ENCODE measurements at places on chromosomes 5 and 9.

- DNase-seq = no peak
Observed at GRCh38 chr9:28941856-28942255, 1368.6 kb upstream of the C9orf72 start.

GRCh38 chr9:97441729-97442128 is 29.8 kb downstream of the TDRD7 start:
- DNase-seq = no peak

GRCh38 chr5:74233571-74233970 is 407.0 kb downstream of the ENC1 start:
- DNase-seq = no peak

DNA sequence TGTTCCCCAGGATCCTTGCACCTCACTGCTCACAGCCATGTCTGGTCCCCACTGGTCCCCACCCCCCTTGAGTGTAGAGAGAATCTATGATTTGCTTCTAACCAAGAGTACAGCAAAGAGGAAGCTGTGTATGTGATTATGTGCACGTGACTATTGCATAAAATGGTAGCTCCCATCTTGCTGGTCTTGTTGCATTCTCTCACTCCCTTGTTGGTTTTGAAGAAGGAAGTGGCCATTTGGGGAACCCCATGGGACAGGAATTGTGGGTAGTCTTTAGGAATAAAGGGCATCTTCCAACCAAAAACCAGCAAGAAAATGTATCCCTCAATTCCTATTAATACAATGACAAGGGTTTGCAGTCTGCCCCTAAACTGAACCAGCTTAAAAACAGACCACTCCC is 5.2 kb upstream of the FCN2 start:
- DNase-seq = no peak

DNA sequence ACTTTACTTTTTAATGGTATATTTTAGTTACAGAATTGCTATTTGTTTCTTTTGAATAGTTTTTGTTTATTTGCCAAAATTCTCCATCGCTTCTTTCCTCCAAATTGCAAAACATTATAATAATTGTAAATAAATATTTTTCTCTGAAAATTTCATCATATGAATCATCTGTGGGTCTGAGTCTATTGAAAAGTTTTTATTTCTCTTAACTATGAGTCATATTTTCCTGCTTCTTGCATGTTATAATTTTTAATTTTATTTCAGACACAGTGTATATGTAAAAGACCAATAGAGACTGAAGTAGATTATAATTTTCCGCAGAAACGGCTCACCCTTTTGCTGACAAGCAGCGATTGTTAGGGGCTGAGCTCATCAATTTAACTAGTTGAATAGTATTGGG is 279.1 kb upstream of the IL12B start:
- no peak for DNase-seq

GRCh38 chr5:172973931-172974330 is 9.6 kb upstream of the ATP6V0E1 start:
- DNase-seq = no peak

DNA sequence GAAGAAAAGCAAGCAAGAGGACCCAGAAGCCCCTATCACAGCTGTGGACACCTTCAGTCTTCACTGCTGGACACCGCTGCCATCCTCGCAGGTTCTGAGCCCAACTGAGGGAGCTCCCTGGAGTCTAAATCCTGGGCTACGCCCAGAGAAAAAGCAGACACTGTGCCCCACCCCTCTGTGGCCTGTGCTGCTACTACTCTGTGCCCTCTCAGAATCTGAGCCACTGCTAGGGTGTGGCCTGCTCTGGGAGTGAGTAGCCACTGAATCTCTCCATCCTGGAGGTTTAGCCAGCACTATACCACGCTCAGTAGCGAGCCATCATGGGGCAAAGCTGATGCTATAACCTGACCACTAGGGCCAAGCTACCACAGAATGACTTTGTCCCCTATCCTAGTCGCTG is 338.2 kb downstream of the NPR3 start:
- DNase-seq = no peak

- DNase-seq = no peak
Observed at GRCh38 chr5:75720882-75721281, 3.6 kb upstream of the POC5 start.

DNA sequence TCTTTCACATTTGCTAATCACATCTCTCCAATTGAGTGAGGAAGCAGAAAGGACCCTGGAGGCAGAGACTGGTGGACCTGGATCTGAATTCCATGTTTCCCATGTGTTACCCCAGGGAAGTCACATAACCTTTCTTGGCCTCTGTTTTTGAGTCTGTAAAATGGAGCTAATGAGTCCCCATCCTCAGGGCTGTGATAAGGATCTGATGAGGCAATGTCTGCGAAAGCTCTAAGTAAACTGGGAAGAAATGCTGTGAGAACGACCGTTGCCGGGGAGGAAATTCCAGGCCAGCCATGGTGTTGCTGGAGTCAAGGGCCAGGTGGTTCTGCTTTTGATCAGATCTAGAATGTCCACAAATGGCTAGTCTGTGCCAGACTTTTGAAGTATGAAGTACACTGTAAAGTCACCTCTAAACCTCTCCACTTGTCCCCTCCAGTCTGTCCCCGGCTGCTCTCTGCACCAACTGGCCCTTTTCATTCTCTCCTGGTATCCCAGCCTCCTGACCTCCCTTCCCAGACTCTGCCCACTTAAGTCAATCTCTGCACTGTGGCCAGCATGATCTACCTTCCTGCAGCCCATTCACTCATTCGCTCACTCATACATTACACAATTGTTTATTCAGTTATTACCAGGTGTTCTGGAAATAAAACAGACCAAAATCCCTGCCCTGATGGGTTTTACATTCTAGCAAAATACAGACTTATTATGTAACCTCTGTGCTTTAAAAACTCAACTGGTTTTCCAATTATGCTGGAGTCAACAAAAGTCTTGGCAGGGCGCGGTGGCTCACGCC is 32.5 kb upstream of the N4BP3 start:
- DNase-seq = no peak

GRCh38 chr5:61627531-61627930 is 295.5 kb downstream of the ZSWIM6 start:
- no peak for DNase-seq

DNA sequence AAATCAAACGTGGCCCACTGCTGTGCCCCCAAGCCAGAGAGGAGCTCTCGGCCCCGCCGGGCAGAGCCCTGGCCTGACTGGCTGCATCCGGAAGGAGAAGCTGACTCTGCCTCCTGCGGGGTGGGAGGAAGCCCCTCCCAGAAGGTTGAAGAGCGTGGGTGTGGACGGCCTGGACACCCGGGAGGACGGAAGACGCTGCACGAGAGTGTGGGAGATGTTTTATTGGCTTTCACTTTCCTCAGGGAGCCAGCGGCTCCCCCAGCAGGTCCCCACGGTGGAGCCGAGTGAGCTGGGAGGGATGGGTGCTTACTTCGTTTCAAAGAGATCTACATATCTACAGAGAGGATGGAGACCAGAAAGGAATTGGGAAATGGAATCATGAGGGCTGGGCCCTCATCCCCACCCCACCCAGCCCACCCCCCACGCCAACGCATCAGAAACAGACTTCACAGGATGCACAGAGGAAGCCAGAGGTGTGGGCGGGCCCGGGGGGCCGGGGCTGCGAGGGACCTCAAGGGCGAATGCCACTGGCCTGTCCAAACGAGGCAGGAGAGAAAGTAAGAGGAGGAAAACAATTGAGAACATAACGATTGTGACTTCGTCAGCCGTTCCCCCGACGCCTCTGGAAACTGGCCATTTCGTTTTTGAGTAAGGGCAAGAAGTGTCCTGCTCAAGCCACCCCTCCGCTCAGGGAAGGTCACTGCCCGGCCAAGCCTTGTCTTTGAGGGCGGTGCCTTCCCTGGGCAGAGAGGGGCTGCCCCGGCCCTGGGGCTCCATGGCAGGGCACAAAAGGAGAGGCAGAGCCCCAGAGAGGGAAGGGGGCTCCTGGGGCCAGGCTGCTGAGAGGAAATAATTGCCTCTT is 32.1 kb downstream of the FAM163B start:
- DNase-seq = no peak

GRCh38 chr5:142896325-142897007 is 126.3 kb downstream of the ARHGAP26 start:
- DNase-seq = no peak

GRCh38 chr5:1999794-2000193 is 117.1 kb upstream of the IRX4 start:
- no peak for DNase-seq

GRCh38 chr5:180433032-180433422 is 61.2 kb upstream of the CNOT6 start:
- no peak for DNase-seq

- no peak for DNase-seq
Observed at GRCh38 chr5:58786035-58786434, 203.2 kb downstream of the RAB3C start.

DNA sequence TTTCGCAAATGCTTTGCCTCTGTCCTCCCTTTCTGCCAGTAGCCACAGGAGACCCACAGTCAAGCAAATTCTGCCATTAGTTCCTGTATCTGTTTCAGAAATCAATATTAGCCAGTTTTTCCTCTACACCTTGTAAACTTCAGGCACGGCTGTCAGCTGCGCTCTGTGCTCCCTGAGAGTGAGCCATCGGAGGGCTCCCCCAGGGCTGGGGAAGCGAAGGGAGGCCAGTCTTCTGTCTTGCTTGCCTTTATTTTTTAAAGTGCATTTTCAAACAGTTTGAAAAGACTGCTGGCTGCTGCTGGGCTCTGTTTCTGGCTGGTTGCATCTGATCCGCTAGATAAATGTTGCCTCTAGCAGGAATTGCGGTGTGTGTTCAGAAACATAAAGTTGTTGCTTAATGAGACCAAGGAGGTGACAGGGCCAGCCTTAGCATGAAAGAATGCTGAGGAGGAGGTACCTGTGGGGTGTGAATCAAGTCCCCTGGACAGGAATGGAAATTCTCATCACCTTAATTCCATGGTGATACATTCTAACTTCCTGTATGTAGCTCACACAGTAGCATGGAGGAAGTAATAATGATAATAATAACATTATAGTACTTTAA is 421.7 kb upstream of the KIF2A start:
- DNase-seq = no peak

- no peak for DNase-seq
Observed at GRCh38 chr9:134569626-134570025, 72.0 kb upstream of the COL5A1 start.

GRCh38 chr9:129676975-129677374 is 11.5 kb downstream of the PRRX2 start:
- DNase-seq = no peak

GRCh38 chr5:155838394-155838793 is 488.6 kb upstream of the SGCD start:
- no peak for DNase-seq

GRCh38 chr5:115766608-115767007 is 49.9 kb downstream of the CDO1 start:
- DNase-seq = no peak

DNA sequence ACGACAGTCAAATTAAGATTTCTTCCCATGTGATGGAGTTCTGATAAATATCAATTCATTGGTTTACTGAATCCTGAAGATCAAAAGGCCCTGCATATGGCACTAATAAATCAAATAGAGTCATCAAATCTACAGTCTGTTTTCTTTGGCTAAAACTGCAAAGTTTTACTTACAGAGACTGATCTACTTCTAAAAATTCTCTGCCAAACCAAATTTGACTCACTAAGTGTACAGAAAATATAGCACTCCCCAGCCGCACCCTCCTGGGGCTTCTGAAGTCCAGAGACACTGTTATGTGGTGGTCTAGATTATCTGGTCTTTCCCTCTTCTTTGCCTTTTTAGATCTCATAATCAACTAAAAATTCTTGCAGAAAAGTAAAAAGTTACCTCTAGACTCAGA is 237.7 kb downstream of the MLLT3 start:
- DNase-seq = no peak

GRCh38 chr5:98941131-98941883 is 12.5 kb upstream of the CHD1 start:
- no peak for DNase-seq

DNA sequence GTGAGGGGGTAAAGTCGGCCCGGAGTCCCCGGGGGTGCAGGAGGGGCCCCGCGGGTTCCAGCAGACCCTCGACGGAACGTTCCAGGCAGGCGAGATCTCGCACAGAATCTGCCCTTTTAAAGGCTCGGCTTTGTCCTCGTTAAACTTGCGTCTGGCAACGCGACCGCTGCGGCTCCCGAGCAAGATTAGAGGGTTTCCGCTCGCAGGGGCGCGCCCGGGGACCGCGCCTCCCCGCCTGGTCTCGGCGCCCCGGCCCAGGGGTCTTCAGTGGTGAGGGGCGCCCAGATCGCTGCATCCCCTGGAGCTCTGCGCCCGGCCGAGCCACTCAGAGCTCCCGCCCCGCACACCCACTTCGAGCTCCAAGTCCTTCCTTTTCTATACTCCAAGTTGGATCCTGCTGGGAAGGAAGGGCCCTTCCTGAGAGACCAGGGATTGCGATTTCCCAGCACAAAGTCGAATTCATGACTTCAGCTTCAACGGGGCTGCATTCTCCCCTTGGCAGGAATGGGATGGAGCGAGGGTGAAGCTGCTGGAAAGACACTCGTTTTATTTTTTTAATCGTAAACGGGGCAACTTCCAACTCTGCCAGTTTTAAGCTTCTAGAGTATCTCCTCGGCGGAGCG is 11.3 kb downstream of the PROP1 start:
- no peak for DNase-seq

GRCh38 chr5:121737120-121737519 is 114.6 kb upstream of the FTMT start:
- DNase-seq = no peak

DNA sequence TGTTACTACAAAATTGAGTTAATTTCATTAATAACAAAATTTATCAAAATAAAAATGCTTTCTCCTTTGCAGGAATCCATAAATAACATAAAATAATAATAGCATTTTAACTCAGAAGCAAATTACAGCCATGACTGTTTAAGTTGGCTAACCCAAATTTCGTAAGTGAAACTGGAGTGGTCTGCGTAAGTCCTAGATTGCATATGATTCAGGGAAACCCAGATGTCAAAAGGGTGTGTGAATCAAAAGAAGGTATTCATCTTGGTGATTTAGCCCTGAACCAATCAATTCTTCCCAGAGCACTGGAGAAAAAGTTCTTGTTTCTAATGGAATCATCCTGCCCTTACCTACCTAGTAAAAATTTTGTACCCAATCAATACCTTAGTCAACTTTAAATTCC is 547.6 kb downstream of the RAB3C start:
- DNase-seq = no peak

GRCh38 chr5:40685976-40686486 is 6.3 kb downstream of the PTGER4 start:
- DNase-seq = no peak

DNA sequence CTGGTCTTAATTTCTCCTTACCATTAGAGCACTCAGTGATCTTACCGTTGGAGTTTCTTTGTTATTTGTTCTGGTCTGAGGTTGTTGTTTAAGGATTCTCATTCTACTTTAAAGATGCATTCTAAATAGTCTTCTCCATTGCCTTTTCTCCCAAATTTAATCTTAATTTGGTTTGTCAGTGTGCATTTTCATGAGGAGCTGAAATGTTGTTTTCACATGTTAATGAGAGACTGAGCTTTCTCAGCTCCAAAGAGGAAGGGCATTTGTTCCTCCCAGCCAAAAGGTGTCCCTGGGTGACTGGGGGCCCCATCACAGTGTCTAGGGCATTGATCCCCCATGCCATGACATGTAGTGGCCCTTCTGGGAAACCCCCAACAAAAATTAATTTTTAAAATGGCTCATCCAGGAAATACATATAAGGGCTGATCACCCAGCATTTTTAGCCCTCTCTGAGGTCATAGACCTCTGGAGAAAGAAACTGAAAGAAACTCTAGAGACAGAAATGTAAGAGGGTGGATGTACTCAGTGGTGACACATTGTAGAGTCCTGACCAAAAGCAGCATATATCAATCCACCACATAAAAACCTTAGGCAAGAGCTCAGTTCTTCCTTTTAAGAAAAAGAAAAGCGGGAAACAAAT is 240.4 kb upstream of the RAI14 start:
- no peak for DNase-seq

Data from esophagus squamous epithelium (tissue), 5 donors.